ENCODE measurements at places on chromosomes 7 and 10.

GRCh38 chr10:14326581-14326980 lies 4.1 kb downstream of the FRMD4A start:
- no peak for DNase-seq

DNA sequence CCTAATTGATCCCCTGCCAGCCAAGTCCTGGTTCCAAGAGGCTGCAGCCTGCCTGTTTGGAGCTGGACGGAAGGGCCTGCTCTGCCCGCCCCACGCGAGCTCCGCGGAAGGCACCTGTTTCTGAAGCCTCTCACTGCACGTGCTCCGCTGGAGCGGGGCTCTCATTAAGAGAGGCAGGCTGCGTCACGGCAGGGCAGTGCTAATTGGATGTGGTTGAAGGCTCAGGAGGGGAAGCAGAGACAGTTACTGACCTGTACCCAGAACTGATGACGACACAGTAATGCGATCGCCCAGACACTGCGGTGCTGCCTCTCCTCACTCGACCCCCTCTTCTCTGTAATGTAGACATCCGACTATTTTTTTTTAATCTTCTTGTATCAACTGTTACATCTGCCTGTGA lies 411.1 kb upstream of the MGMT start:
- no peak for DNase-seq

DNA sequence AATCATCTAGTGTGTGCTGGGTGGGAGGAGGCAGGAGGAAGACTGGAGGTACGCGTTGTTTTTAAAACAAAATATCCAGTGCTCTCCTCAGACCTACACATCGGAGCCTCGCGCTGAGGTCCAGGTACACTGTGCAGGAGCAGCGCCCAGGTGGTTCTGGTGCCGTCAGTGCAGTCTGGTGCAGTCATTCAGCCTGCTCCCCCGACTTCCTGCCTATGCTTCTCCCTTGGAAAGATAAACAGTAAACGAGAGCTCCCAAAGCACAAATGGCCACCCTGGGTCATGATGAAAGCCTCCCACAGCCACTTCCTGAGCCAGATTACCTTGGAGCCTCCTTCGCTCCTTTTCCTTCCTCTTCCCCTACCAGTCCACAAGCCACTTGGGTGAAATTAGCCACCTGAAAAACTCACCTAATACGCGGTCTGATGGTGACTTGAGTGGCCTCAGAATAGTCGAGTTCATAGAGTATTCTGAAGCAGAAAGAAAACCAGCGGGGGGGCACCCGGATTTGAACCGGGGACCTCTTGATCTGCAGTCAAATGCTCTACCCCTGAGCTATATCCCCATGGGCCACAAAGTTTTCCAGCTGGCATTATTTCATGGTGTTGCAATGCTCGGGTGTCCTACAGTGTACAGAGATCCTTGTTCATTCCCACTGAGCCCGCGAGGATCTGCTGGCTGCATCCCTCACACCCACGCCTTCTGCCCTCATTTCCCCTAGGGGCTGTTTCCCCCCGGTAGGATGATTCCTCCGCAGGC lies 82.5 kb downstream of the ZNF467 start:
- peak; percentile 56 for DNase-seq

- no peak for DNase-seq
These were observed 131.6 kb downstream of the ACTR3B start for GRCh38 chr7:152891160-152891621.

GRCh38 chr7:76022026-76022780 lies 25.6 kb downstream of the STYXL1 start:
- DNase-seq: no peak

DNA sequence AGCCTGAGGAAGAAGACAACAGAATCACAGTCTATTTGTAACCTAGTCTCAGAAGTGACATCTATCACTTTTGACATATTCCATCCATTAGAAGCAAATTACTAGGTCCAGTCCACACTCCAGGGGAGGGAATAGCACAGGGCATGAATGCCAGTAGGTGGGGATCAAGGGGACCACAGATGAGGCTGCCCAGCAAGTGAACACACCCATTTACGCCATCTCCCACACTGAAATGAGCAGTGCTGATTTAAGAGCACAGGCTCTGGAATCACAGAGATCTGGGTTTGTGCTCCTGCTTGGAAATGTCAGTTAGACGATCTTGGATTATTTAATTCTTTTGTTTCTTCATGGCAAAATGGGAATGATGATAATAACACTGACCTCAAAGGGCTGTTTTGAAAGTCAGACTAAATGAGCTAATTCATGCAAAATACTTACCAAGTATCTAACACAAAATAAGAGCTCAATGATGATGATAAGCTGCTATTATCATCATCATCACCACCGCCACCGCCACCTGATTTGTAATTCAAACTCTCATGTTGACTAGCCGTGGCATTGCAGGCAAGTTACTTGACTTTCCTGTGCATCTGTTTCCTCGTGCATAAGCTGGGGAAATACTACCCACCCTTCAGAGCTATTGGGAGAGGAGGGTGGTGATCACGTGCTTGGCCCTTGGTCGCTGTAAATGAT lies 138.9 kb upstream of the KLF14 start:
- no peak for DNase-seq

GRCh38 chr10:201328-201771 lies 66.1 kb downstream of the ZMYND11 start:
- DNase-seq: no peak

DNA sequence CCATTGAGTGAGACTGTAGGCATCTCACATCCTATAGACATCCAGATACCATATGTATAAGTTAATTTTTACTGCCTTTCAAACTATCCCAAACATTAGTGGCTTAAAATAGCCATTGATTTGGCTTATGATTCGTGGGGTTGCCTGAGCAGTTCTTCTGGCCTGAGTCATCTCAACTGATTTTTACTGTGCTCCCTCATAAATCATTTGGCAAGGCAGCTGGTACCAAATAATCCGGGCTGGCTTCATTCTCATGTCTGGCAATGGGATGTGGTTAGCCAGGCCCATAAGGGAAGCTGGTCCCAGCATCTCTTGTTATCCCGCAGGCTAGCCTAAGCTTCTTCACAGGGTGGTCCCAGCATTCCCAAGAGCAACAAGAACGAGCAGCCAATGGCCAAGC lies 6.7 kb upstream of the LRGUK start:
- no peak for DNase-seq

DNA sequence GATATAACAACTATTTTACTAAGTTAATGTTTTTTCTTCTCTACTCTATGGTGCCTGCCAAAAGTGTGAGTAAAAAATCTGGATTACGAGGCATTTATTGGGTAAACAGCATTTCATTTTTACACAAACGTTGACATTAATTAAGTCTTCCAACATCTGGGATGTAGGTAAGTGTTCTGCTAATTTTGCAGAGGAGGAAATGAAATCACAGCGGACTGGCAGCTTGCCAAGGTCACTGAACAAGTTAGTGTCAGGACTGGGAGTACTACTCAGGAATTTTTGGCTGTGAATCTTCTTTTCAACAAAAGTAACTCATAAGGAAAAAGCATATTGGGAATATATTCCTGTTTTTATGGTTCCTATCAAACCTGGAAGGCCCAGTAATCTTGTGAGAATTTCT lies 612.1 kb upstream of the FZD8 start:
- DNase-seq: peak; percentile 2

- no peak for DNase-seq
These were observed 765 bp downstream of the SLC25A40 start for GRCh38 chr7:87875151-87876039.

DNA sequence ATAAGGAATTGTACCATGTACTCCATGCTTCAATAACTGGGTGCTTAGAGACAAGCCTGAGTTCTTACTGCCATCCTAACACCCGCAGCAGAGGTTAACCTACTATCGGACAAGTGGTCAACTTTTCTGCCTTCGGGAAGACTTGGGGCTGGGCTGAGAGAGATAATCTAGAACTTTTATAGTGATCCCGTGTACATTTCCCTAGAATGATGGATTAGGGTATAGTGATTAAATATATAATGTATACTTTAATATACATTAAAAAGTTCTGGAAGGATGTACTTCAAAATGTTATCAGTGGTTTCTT lies 12.2 kb upstream of the HNRNPF start:
- DNase-seq: no peak

DNA sequence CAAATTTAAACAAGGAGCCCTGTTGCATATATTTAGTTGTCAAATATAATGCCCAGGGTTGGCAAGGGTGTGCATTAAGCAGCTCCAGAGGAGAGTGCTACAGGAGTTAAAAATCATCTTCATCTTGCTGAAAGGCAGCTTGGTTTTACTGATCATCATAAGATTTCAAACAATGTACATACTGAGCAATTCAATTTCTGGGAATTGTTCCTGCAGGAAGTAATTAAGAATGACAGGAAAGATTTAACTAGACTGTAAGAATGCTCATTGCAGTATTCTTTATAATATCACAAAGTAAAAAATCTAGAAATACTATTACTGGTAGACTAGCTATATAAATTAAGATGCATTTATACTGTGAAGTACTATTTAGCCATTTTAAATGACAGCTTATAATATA lies 153.6 kb downstream of the DYNC1I1 start:
- no peak for DNase-seq
